ENCODE measurements at places on chromosomes 16 and 17.

DNA sequence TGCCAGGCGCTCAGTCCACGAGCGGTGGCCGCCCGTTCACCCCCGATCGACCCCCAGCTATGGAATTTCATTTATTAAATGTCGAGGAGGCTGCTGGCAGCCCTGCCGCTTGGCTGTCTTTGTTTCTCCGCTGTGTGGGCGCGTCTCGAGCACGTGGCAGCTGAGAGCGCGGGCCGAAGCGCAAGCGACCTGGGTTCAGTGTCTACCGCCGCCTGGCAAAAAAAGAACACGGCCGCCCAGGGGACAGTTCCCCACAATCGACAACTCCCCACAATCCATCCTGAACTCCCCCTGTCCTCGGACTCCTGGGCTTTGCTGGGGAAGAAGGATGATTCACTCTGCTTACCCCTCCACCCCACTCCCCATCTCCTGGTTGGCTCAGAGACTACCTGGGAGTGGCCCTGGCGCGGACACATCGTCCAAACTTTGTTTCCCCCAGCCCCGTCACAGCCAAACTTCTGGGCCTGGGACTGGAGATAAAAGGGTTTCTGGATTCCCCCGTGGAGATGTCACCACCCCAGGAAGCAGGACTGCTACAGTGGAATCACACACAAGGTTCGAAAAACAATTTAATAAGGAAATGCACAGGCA is 1.7 kb upstream of the ANKRD13B start:
- DNase-seq, result no peak

GRCh38 chr16:68091380-68092261 is 6.5 kb downstream of the NFATC3 start:
- no peak for DNase-seq

DNA sequence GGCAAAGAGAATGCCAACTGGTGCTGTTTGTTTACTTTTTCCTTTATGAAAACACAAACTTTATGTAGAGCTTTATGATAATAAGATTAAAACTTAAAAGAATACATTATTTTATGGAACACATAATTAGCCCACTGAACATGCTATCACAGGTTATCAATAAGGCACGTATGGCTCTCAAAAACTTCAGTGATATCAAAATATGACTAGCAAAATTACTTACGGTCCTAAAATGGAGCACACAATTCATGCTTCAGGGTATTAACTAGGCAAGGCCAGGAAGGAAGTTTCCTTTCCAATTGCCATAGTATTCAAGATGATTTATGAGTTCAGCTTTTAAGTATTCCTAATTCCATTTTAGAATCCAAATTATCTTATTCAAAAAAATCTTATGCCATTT is 3.6 kb downstream of the RNF43 start:
- DNase-seq, result no peak

DNA sequence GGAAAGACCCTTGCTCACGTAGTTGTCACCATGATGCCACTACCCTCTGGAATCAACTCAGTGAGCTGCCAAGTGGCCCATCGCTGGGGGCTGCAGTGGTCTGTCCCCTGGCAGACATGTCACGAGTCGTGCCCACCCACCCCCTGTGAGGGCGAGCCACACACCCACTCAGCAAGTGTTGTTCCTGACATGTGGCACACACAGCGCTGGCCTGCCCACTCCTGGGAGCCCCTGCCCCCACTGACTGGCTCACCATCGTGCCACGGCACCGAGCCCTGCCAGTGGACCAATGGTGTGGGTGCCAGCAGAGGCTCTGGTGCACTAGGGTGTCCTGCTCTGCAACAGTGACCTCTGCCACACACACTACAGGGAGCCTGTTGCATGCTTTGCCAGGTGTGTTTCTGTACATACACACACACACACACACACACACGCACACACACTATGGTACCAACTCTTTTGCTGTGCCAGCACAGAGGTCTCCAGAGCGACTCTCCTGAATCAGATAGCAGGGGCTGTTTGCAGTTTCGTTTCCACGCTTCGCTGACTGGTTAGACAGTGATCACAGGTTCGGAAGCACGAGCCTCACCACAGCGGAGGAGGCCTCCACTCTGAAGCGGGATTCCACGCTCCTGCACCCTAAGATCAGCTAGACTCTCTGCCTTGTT is 7.7 kb downstream of the RTN4RL1 start:
- no peak for DNase-seq

- no peak for DNase-seq
These were observed 82.2 kb downstream of the TNRC6C start for GRCh38 chr17:78040440-78041385.

DNA sequence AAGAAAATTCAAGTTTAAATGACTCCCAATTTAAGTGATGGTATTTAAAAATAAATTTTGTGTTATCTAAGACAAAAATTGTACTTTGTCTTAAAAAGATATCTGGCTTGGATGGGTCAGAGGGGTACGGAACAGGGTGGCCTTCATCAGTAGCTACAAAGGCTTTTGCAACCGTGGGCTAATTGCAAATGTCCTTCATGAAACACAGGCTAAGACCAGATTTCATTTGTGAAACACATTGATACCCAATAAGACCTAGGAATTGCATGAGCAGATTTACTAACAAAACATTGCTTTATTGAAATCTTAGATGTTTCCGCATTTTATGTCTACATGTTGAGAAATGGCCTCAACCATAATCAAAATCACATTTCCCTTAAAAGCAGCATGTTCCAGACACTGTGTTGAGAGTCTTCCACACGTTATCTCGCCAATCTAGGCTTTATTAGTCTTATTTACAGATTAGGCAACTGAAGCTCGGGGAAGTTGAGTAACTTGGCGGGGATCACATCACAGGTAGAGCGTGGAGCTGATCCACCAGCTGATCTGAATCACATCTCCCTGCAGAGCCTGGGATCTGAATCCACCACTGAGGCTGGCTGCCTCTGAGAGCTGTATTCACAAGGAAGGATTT is 21.8 kb downstream of the FBXO39 start:
- no peak for DNase-seq

DNA sequence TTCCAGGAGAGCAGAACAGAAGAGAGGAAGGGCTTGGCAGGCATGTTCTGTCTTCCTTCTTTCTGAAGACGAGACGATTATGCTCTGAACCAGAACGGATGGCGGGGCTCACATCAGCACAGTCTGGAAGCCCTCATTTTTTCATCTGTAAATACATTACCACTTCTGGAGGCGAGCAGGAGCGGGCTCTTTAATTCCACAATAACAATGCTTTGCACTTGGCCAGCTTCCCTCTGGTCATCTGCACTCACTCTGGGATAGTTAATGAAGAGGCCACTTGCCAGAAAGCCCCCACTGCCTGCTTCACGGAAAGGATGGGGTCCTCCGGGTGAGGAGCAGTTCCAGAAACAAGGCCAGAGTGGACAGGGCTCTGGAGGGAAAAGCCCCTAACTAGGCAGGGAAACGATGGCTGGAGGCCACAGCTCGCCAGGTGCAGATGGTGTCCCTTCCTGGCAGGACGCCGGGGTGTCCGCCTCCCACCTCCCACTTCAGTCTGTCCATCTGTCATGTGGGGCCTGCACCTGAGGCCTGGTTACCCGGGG is 13.1 kb upstream of the BCAR1 start:
- DNase-seq, result no peak

- DNase-seq, result no peak
These were observed 23.0 kb upstream of the SMG8 start for GRCh38 chr17:59186850-59187249.

GRCh38 chr16:77414752-77415231 is 20.0 kb downstream of the ADAMTS18 start:
- no peak for DNase-seq

- DNase-seq, result no peak
These were observed 7.1 kb upstream of the PIEZO1 start for GRCh38 chr16:88792078-88792550.

GRCh38 chr17:45132572-45133463 is 503 bp upstream of the PLCD3 start:
- peak; percentile 60 for DNase-seq

- peak; percentile 58 for DNase-seq
These were observed 3.6 kb upstream of the WDR81 start for GRCh38 chr17:1720856-1721386.

DNA sequence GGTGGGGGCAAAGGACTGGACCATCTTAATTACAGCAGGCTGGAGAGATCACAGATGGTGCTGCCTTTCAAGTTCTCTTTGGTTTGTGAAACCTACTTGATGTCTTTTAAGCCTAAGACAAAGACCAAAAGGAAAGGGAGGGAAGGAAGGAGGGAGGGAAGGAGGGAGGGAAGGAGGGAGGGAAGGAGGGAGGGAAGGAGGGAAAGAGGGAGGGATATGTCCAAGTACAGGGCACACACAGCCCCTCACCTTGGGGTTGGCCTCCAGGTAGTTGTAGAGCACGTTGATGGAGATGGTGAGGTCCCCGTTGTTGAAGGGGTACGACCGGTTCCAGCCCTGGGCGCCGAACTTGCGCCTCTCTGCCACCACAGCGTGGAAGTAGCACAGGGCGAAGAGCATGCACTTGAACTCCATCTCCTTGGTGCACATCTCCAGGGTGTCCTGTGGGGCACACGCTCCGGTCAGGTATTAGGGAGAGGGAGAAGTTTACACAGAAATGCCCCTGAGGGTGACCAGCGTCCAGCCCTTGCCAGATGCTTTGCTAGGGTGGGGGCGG is 55.4 kb downstream of the PGS1 start:
- DNase-seq, result no peak

DNA sequence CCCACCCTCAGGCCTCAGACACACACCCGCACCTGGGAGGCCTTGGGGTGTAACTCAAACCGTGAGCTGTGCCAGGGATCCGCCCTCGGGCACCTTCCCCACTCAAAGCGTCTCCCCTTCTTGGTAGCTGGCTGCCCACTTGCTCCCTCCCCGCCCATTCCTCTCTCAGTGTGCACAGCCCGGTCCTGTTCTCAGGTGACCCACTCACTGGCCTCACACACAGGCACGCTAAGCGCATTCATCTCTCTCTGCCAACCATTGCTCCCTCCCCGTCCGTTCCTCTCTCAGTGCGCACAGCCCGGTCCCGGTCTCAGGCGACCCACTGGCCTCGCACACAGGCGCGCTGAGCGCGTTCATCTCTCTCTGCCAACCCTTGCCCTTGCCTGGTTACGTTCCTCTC is 20.8 kb downstream of the WDR45B start:
- no peak for DNase-seq
